ENCODE measurements at places on chromosomes 13 and 19.

DNA sequence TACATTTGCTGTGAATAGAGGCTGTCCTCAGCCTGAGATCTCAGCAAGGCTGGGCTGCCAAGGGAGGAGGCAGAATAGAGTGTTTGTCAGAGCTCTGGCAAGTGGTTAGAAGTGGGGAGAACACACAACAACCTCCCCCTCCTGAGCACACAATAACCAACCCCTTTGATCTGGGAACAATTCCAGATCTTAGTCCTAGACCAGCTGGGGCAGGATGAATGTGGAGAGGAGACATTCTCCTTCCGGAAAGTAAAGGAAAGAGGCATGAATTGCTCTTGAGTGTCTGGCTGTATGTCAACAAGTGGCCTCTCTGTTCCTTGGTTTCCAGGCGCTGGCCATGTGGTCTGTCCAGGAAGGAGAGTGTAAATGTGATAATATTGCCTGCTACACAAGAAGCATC lies 114.9 kb upstream of the TMTC4 start:
- no peak for DNase-seq

GRCh38 chr13:94416454-94417080 lies 62.9 kb downstream of the DCT start:
- DNase-seq = no peak

DNA sequence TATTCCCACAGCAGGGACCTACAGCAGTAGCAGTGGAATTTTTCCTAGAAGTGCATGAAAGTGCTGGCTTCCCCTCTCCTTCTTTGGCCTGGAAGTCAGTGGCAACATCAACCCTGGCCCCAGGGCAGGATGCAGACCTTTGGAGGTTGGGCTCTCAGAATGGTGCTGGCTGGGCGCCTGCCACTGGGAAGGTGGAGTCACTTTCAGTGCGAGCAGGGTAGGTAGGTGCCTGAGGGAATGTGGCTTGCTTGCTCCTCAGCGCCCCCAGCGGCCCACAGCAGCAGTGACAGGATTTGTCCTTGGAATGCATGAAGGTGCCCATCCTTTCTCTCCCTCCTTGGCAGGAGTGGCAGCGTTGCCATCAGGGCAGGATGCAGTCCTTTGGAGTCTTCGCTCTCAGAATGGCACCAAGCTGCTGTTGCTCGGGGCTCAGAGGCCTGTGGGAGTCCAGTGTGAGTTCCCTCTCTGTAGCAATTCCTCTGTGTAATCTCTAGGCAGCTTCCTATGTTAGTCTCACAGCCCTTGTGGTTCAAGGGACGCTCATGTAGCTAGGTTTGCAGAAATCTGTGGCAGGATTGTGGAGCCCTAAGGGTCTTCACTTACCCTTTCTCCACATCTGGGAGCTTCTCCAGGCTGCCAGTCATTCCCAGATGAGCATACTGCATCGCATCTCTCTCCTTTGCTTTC lies 354.4 kb upstream of the DACH1 start:
- DNase-seq = no peak

DNA sequence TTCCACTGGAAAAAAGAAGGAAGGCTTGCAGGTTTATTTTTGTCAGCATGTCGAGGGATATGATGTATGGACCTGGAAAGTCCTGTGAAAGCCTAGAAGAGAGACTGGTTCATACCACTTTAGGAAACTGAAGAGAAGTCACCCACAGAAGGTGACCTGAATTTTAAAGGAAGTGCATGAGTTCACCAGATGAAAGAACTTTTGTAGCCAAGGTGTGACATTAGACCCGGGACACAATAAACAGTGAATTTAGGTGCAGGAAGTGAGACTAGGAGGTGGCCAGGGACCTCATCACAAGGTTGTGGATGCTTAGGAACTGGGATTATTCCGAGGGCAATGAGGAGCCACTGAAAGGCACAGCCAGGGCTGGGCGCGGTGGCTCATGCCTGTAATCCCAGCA lies 79.1 kb downstream of the ZNF429 start:
- DNase-seq = no peak

GRCh38 chr19:4913996-4914735 lies 4.9 kb downstream of the UHRF1 start:
- peak; percentile 44 for DNase-seq

- DNase-seq = no peak
Measured at GRCh38 chr19:46133777-46134241, 9.3 kb upstream of the IGFL3 start.

DNA sequence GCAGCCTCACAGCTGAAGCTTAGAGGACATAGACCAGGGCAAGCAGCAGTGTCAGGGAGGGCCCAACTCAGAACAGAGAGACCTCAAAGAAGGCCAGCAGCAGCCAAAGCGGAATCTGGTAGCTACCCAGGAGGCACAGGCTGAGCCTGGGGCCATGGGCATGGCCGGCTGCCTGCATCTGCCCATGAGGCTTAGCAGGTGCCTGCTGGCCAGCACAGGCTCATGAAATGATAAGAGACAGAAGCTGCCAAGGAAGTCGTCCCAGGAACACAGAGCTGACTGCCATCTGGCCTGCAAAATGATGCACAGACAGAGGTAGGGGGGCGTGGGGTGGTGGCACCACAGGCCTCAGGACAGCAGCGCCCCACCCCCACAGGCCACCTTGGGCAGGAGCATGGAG lies 29.2 kb downstream of the TUBA3C start:
- DNase-seq = no peak

DNA sequence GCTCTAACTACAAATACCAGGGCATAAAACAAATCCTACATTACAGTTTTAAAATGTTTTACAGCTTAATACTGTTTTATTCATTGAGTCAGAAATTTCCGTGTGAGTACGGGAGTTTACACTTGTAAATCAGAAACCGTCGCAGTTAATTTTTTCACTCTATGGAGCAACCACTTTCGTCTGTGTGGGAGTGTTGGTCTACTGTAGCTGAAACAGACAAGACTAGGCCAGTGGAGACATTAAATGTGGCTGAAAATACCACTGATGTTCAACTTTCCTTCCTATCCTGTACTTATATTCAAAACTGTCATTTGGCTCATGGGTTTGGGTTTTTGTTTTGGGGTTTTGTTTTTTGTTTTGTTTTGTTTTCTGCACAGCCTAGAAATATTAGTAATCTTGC lies 268.7 kb downstream of the DCT start:
- DNase-seq = no peak

DNA sequence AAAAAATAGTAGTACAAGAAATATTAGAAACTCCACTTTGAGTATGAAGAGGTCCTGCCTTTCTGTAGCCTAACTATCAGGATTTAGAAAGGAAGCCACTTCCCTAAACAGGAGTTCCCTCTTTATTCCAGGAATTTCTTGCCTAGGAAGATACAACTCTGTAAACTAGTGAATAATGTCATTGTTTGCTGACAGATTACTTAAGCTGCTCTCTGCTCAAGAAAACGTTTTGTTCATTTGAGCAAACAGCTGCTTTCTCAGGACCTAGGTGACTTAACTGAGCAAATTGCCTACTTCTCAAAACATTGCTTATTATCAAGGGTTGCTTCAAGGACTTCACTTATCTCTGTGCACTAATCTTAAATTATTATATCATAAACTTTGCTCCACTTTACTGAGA lies 1419.4 kb upstream of the SLC10A2 start:
- DNase-seq = no peak

DNA sequence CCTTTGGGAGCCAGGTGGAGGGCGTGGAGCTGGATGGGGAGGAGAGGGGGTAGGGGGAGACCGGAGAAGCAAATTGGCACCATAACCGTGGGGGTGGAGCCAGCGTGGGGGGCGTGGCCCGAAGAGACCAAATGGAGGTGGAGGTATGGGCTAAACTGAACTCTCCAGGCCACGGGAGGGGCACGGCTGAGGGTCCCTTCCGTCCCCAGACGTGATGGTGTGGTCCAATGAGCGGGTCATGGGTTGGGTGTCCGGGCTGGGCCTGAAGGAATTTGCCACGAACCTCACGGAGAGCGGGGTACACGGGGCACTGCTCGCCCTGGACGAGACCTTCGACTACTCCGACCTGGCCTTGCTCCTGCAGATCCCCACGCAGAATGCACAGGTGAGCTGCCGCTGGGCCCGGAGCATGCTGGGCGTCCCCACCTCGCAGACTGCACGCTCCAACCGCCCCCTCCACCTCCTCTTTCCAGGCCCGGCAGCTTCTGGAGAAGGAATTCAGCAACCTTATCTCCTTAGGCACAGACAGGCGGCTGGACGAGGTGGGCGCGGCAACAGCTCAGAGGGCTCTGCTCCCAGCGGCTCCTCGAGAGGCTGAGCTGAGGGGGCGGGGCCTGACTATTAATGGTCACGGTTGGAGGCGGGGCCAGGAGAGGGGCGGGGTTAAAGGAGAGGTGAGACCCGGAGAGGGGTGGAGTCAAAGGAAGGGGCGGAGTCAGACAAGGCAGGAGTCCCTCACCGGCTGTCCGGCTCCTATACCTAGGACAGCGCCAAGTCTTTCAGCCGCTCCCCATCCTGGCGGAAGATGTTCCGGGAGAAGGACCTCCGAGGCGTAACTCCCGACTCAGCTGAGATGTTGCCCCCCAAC lies 6.2 kb downstream of the HRC start:
- DNase-seq = peak; percentile 86

GRCh38 chr13:45807520-45808099 lies 43.9 kb downstream of the SIAH3 start:
- peak; percentile 25 for DNase-seq

DNA sequence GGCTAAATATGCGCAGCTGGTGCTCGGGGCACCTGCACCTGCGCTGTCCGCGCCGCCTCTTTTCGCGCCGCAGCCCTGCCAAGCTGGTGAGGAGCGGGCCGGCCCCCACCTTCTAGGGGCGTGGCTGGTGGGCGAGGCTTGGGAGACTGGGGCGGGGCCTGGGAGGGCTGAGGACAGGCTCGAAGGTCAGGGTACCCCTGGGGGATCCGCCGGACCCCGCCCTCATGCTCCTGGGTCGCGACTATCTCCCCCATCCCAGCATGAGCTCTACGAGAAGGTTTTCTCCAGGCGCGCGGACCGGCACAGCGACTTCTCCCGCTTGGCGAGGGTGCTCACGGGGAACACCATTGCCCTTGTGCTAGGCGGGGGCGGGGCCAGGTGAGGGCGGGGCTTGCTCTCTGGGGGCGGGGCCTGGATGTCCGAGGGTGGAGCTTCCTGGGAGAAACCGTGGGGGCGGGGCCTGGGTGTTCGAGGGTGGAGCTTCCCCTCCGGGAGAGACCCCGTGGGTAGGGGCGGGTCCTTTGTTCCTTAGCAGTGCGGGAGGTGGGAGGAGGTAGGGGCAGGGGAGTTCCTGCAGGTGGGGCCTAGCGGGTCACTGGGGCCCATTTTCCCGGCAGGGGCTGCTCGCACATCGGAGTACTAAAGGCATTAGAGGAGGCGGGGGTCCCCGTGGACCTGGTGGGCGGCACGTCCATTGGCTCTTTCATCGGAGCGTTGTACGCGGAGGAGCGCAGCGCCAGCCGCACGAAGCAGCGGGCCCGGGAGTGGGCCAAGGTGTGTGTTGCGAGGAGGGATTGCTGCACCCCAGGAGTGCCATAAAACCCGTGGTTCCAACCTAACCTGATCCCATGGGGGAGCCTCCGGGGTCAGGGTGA lies 19.7 kb downstream of the PNPLA6 start:
- DNase-seq = peak; percentile 12

GRCh38 chr19:51024924-51025323 lies 1.5 kb downstream of the KLK11 start:
- DNase-seq = no peak

- no peak for DNase-seq
Measured at GRCh38 chr13:39034085-39034484, 3.8 kb downstream of the PROSER1 start.

- DNase-seq = no peak
Measured at GRCh38 chr13:102905905-102906771, 60.3 kb downstream of the ERCC5 start.

DNA sequence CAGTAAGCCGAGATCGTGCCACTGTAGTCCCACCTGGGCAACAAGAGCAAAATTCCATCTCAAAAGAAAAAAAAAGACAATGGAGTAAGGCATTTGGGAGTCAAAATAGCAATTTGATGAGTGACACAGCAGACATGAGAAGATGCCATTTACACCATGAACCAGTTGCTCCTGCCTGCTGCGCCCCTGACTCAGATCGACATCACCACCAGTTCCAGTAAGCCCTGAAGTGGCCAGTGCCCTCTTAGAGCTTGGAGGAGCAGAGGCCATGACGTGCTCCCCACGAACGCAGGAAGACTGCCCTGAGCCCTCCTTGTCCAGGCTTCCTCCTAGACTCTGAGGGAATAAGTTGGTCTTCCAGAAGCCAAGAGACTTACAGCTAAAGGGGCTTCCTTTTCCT lies 339.2 kb downstream of the MYO16 start:
- no peak for DNase-seq

GRCh38 chr13:62524498-62524897 lies 1108.8 kb upstream of the PCDH20 start:
- DNase-seq = no peak

DNA sequence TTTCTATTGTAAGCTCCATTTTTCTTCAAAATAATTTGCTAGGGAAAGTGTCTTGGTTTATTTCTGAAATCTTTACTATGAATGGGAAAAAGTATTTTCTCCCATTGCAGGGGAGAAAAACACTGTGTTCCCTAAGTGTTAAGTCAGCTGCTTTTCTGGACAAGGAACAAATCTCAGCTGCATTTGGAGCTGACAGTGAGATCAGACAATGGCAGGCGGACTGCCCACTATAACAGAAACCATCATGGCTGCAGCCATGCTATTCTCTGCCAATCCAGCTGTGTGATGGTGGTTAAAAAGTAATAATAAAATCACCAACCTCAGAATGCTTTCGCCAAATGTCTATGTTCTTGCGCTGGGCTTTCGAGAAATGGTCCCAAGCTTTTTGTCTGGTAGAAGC lies 302.7 kb downstream of the DNAJC15 start:
- no peak for DNase-seq

DNA sequence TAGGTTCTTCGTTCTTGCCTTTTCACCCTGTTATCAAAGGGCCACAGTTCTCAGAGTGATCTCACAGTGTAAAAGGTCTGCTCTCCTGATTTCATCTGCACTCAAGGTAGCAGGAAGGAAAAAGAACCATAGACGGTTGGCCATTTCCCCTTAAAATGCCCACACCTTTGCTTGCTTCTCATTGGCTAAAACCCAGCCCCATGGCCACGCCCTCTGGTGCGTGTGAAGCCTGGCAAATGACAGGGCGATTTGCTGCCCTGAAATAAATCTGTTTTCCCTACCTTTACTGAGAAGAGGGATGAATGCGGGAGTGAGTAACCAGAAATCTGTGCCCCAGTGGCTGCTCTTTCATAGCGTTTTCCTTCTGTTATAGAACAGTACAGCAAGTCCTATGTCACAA lies 269.3 kb downstream of the POU4F1 start:
- DNase-seq = no peak

GRCh38 chr13:35760735-35761281 lies 284.3 kb upstream of the MAB21L1 start:
- DNase-seq = no peak

DNA sequence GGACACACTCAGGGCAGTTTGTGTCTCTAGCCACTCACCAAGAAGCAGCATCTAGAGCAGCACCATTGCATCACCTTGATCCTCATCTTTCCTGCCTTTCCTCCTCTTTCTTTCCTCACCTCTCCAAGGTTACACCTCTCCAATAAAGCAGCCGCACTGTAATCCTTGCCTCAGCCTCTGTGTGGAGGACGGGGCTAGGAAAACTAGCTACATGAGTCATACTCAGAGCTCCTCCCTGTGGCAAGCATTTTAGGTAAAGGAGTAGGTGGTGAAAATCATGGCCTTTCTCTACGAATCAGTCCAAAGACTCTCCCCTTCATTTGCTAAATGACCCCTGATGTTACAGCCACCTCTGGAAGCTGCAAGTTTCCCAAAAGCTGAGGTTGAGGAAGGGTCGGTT lies 108.9 kb downstream of the DNAJC15 start:
- no peak for DNase-seq

Measured in CD4-positive, alpha-beta T cell treated with Interleukin-1 beta for 1 hour (primary cell).